ENCODE measurements at places on chromosomes 3 and 15.
A peak's percentile ranks its signal among the peaks of the same experiment; 100 is the strongest.

GRCh38 chr15:45790325-45790943, 155.6 kb downstream of the SQOR start:
- no peak for DNase-seq

DNA sequence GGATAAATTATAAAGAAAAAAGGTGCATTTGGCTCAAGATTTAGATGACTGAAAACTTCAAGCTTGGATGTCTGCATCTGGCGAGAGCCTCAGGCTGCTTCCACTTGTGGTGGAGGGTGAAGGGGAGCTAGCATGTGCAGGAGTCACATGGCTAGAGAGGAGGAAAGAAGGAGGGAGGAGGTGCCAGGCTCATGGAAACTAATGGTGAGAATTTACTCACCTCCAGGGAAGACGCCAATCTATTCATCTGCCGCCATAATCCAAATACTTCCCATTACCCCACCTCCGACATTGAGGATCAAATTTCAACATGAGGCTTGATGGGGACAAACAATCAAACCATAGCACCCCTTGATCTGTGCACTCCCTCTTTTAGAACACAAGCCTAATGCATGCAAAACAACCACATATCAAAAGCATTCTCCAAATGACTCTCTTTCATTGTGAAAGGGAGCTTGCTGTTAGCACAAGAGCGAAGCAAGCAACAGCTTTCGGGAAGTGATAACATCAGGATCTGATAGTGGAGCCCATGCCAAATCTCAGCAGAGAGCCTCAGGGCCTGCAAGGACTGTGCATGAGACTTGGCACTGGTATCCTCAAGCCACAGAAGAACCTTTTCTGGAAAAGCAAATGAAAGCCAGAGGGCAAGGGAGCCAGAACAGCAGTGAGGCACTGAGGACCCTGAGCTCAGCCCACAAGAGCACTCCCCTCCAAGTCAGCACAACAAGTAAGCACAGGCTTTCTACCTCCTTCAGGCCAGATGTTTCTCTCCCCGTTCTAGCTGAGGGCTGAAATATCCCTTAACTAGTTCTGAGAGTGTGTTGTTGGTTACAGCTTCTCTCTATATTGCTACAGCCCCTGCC, 50.2 kb upstream of the THBS1 start:
- DNase-seq = no peak

DNA sequence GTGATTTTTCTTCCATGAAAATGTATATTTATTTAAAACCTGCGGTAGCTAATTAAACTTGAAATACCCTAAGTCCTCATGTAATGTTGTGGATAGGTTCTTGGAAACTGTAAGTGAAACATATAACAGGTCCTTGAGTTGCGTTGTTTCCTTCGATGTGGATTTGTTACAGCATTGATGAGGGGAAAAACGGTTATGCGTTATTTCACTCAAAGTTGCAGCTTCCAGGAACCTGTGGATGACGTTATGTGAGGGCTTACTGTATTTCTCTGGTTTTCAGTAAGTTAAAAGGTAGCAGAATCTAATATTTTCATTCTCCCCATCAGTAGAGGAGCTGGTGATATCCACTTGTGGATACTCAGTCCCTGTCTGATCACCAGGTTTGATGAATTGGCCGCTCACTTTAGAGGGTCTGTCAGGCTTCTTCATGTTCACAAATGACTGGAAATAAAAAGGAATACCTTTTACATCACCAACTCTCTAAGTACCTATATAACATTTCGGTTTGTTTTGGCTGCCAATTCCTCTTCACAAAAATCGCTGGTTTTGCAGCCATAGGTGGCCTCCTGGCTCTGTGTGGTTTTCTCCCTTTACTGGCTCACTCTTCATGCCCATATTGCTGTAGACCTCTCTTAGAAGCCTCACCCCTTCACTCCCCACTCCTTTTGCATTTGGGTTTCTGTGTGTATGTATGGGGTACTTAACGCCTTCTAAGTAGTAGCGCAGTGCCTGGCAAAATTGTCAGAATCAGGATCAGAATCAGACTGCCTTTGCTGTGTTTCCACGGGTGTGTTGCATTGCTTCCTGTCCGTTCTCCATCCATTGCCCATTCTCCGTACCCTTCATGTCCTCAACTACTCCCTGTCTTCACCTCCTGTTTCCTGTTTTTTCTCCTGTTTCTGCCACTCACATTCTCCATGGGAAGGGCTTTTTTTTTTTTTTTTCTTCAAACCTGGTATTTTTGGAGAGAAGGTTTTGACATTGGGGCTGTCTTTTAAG, 112.6 kb downstream of the FNDC3B start:
- no peak for DNase-seq

DNA sequence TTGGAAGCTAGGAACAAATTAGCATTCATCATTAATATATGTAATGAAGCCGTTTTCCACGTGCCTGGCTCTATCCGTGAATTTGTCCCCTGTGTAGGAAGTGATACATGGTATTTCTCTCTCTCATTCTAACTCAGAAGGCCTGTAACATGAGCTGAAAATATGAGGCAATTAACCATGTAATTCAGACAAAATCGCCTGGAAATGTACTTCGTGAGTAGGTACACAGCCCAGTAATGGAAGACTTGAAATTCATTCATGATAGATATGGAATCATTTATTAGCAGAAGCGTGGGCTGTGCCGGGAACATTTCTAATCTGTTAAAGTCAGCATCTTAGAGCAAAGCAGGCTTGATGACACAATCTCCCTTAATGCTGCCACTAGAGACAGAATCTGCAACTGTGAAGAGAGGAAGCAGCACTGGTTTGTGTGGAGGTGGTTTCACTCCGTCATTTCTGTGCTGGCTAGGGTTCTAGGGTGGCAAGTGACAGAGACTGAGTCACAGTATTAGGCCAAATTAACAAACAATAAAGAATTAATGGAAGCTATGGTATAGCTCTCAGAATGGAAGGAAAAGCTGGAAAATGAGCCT, 225.0 kb upstream of the PROK2 start:
- no peak for DNase-seq

GRCh38 chr3:141646760-141647561, 91.1 kb upstream of the RNF7 start:
- DNase-seq = no peak

GRCh38 chr3:181328346-181328745, 338.8 kb upstream of the DNAJC19 start:
- no peak for DNase-seq

- DNase-seq = no peak
These were observed 740 bp downstream of the MAGI1 start for GRCh38 chr3:66037986-66038369.

GRCh38 chr3:46749129-46749528, 31.5 kb upstream of the PRSS50 start:
- DNase-seq = no peak

- no peak for DNase-seq
These were observed 54.0 kb downstream of the PLS1 start for GRCh38 chr3:142650001-142650693.

DNA sequence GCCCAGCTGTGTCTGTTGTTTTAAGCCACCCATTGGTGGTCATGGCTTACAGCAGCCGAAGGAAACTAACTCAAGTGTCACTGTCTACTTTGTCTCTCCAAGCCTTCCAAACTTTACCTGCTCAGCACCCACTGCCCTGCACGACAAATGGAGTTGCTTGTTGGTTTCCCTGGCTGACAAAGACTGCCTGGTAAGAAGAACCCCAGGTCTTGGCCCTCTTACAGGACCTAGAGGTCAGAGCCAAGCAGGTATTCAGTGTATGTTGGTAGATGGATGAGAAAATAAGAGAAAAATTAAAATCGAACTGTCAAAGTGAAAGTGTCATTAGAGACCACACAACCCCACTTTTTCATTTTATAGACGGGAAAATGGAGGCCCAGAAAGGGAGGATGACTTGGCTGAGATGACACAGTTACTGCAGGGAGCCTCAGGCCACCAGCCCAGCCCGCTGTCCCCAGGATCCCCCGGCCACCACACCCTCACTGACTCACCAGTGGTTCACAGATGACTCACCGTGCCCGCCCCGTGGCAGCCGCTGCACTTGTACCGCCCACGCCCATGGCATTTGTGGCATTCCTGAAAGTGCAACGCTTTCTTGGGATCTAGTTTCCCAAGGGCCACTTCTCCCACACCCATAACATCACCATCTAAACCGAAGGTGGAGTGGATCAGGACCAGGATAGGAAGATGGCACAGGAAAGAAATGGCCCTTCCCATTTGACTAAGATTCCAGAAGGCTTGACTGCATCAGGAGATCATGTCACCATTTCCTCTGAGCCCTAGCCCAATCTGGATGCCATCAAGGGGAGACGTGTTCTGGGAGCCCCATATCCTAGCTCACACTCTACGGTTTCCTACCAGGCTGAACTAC, 15.2 kb downstream of the SSUH2 start:
- DNase-seq = peak; percentile 36

- no peak for DNase-seq
These were observed 35.8 kb upstream of the PPM1L start for GRCh38 chr3:160720123-160720746.

GRCh38 chr3:47455806-47456452, 19.8 kb downstream of the SCAP start:
- DNase-seq = no peak

DNA sequence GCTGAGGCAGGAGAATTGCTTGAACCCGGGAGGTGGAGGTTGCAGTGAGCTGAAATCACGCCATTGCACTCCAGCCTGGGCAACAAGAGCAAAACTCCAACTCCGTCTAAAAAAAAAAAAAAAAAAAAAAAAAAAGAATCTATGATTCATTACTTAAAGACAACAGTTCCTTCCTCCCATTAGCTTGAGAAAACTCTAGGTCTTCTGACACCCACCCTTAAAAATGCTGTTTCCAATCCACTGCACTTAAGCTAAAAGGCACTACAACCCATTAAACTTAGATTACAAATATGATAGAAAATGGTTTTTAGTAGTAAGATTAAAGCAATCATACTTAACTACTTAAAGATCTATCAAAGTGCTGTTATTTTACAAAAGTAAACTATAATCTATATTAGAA, 40.0 kb upstream of the BHLHE40 start:
- no peak for DNase-seq

All from effector memory CD4-positive, alpha-beta T cell (primary cell).